Activated CD4-positive, alpha-beta T cell treated with anti-CD3 and anti-CD28 coated beads for 1 hour (primary cell): ENCODE measurements at places on chromosomes 1 and 21.
A peak's percentile ranks its signal among the peaks of the same experiment; 100 is the strongest.

- no peak for DNase-seq
These were observed 11.9 kb upstream of the RIPPLY3 start for GRCh38 chr21:36994501-36995158.

DNA sequence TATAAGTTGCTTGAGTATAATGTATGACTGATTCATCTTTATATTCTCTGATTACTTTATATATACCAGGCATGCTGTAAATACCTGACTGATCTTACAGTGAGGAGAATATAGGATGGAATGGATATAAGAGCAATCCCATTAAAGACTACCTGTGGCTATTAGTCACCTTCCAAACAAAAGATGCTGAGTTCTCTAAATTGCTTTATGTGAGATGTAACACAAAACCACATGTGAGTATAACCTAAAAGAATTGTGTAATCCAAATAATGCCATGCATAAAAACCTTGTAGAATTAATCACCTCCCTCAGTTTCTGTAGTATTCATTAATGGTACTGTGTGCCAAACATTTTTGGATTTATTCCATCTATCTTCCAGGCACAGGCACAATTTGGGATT, 134.6 kb upstream of the LRRC7 start:
- no peak for DNase-seq

DNA sequence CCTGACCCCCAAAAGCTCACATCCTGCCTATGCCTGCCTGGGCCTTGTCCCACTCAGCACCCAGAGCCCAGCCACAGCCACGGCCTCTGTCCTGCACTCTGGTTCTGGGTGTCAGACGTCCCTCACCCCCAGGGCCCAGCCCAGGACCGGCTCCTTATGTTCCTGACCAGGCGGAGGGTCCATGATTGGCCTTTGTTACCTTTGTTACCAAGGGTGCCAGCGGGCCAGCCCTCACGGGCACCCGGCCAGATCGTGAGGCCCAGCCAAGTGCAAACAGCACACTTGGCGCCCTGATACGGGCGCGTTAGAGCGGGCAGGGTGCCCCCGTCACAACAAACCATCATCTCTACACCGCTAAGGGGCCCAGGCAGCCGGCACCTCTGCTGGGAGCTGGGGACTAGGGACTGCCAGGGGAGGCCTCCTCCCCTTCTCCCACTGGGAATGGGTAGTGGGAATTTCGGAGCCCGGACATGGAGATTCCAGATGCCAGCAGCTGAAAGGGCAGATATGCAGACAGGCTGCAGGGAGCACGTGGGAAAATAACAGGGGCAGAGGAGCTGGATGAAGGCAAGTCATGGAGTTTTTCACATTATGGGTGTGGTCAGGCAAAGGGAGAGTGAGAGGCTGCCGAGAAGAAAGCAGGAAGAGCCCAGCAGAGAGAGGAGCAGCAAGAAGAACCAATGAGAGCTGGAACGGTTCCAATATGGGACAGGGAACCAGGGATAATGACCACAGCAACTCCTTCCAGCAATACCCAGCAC, 22.1 kb downstream of the HSPG2 start:
- no peak for DNase-seq

GRCh38 chr1:38534473-38534823, 325.1 kb downstream of the RRAGC start:
- no peak for DNase-seq

DNA sequence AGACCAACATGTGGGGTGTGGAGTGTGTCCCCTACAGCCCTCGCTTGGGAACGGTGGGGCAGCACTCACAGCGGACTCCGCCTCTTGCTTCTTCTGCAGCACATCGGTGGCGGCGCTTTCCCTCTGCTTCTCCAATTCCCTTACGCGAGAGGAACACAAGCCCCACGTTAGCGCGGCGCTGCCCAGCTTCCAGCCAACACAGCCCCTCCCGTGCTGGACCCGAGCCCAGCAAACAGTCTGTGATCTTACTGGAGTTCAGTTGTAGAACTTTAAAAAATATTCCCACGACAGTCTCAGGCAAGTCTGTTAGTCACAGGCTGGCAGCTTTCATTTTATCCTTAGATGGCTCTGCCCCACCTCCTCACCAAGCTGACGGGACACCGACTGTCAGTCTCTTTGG, 13.6 kb downstream of the THAP3 start:
- no peak for DNase-seq

GRCh38 chr1:34149501-34149900, 15.5 kb downstream of the CSMD2 start:
- DNase-seq, result no peak

- no peak for DNase-seq
These were observed 1.3 kb downstream of the S1PR1 start for GRCh38 chr1:101238031-101238628.

DNA sequence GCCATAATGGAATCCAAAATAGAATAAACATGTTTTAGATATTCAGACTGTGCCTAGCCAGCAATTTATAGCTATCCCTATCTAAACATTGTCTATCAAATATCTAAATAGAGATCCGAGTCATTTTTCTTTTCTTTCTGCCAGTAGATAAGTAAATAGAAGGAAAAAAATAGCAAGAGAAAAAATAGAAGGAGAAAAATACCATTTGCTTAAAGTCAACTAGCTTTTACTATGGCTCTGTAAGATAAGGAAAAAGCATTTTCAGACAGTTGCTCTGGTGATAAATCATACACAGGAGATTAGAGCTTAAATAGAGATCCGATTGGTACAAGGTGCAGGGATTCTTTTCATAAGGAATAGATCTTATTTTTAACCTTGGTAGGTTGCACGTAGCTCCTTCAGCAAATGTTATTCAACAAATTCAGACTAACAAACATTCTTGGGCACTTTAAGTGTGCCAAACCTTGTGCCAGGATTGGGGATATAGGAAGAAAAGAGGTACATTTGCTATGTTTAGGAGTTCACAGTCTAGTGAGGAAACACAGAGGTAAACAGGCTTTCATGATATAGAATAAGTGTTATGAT, 70.1 kb upstream of the CCDC190 start:
- DNase-seq, result no peak

DNA sequence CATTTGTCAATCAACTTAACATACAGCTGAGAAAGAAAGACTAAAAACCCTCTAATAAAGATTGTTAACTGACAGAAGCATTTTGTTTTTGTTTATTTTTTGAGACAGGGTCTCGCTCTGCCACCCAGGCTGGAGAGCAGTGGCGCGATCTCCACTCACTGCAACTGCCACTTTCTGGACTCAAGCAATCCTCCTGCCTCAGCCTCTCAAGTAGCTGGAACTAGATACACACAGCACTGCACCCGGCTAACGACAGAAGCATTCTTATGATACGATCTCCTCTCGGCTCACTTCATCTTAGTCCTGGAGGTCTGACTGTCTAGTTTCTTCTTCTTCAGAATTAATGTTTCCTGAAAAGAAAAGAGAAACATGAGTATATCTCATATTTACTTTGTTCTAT, 23.5 kb downstream of the RSPH1 start:
- DNase-seq, result no peak

DNA sequence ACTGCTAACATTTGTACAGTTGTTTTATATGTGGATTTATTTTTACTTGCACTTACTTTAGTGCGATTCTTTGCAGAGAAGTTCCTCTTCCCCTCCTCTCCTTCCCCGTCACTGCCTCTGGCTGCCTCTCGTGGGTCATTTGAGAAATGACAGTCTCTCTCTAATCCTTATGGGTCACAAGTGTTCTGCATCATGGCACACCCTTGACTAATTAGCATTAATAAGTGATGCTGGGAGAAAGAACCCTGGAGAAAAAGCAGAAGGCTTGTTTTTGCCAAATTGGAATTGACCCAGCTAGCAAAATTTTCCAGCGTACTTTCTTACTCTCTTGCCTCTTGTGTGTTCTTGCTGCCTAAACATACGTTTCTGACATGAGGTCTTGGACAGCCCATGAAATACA, 301.2 kb downstream of the DUSP10 start:
- DNase-seq, result no peak

DNA sequence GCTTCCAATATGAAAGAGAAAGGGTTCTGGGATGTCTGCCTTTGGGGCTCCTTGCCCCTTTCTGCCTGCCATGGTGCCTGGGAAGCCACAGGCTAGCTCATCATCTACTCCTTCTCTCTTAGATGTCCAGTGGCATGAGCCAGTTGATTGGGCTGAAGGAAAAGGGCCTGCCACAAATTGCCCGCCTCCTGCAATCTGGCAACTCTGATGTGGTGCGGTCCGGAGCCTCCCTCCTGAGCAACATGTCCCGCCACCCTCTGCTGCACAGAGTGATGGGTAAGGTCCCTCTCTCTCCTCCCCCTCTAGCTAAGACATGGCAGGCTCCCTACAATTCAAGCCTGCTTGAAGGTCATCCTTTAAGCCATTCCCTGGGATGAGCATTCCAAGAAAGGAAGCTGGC, 41.0 kb downstream of the PKP1 start:
- no peak for DNase-seq

- peak; percentile 55 for DNase-seq
These were observed 14.9 kb downstream of the TTC34 start for GRCh38 chr1:2786329-2787162.

GRCh38 chr1:180988253-180988752, 34.4 kb downstream of the STX6 start:
- no peak for DNase-seq

GRCh38 chr1:42272920-42273319, 62.1 kb downstream of the FOXJ3 start:
- no peak for DNase-seq
